ENCODE measurements at places on chromosomes 4 and X.

- DNase-seq, result no peak
Observed at GRCh38 chrX:151742311-151742710, 7.8 kb downstream of the CNGA2 start.

DNA sequence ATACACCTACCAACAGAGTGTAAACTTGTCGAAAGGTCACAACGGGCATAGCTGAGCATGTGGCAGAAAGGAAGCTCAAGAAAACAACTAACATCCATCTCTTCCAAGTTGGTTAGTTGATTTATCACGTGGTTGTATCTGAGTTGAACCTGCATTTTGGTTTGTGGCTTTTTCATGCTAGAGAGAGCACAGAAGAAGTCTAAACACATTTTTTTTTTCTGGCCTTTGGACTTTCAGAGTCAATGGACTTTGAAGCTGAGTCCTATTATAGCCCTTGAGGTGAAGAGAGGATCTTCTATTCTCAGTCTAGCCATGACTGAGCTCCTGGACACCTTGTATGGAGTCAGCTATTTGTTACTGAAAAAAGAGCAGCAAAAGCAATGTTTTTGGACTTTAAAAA is 150.6 kb upstream of the TRPC5 start:
- no peak for DNase-seq

- no peak for DNase-seq
Observed at GRCh38 chr4:119032921-119033685, 102.5 kb upstream of the MYOZ2 start.

GRCh38 chrX:73851014-73852009 is 288.3 kb downstream of the CHIC1 start:
- DNase-seq, result no peak

DNA sequence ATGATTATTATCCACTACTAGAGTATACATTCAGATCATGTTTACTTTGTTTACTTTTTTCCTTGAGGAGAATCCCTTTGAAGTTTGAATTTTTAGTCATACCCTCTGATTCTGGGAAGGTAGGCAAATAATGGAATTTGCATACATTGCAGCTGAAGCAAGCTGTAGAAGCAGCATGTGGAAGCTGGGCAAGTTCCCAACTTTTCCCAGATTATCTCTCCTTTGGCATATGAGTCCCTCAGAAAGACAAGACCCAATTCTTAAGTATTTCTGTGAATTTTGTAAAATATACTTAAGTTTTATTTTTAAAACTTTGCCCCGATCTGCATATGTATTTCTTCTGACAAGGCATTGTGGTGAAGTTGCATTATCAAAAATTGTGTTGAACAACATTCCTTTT is 94.9 kb downstream of the CNKSR2 start:
- DNase-seq, result no peak

DNA sequence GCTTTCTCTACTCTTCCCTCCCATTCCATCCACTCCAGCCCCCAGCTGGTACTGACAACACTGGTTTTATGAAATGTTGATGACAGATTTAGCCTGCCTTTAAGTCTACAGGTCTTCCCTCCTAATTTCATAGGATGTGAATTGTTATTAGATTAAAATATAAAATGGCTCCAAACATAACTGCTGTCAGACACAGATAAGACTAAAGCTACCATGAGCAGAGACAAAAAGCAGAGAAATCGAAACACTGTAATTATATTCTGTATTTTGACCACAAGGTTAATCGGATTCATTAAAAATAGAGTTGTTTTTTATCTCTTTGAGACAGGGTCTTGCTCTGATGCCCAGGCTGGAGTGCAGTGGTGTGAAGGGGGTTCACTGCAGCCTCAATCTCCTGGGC is 28.3 kb downstream of the SEC24D start:
- no peak for DNase-seq
